ENCODE measurements at places on chromosomes 7 and 10. TPM values are rescaled to one million over a fixed set of nuclear protein-coding genes. Genes with fewer than 3 reads are reported as not detected.

CADPS2 gene
- 51.3 TPM for polyA plus RNA-seq

TRIM50 gene
- 0.32 TPM for polyA plus RNA-seq

PYROXD2 gene
- 22.3 TPM for polyA plus RNA-seq

PAX4 gene
- polyA plus RNA-seq = not detected

CXCL12 gene
- 417 TPM for polyA plus RNA-seq

PTF1A gene
- polyA plus RNA-seq = not detected

HECW1 gene
- polyA plus RNA-seq = 9.4 TPM

GIMAP2 gene
- 7.2 TPM for polyA plus RNA-seq

ZRANB1 gene
- 31.8 TPM for polyA plus RNA-seq

MYH16 gene
- 0.20 TPM for polyA plus RNA-seq

INPP5A gene
- polyA plus RNA-seq = 31.3 TPM

GLI3 gene
- polyA plus RNA-seq = 18.9 TPM

ANKRD30A gene
- not detected for polyA plus RNA-seq

CABCOCO1 gene
- polyA plus RNA-seq = 2.8 TPM

DGKI gene
- 1.6 TPM for polyA plus RNA-seq

SLC26A4 gene
- polyA plus RNA-seq = 3.7 TPM

LRRC4 gene
- 5.8 TPM for polyA plus RNA-seq

CYP3A7 gene
- 1.2 TPM for polyA plus RNA-seq

HSPA12A gene
- polyA plus RNA-seq = 51.3 TPM

PRR15 gene
- 2.6 TPM for polyA plus RNA-seq

XPNPEP1 gene
- 97.9 TPM for polyA plus RNA-seq

CPA4 gene
- polyA plus RNA-seq = 0.55 TPM

MET gene
- 52.6 TPM for polyA plus RNA-seq

PODXL gene
- polyA plus RNA-seq = 786 TPM

GIMAP1 gene
- 2.4 TPM for polyA plus RNA-seq

CACNA2D1 gene
- 33.9 TPM for polyA plus RNA-seq

BRAT1 gene
- 23.2 TPM for polyA plus RNA-seq

MYO1G gene
- polyA plus RNA-seq = 0.53 TPM

ALDH18A1 gene
- polyA plus RNA-seq = 83.8 TPM

MKX gene
- 0.07 TPM for polyA plus RNA-seq

AGBL3 gene
- polyA plus RNA-seq = 17.1 TPM

SP8 gene
- polyA plus RNA-seq = not detected

HOXA5 gene
- 76.0 TPM for polyA plus RNA-seq

STEAP2 gene
- polyA plus RNA-seq = 22.7 TPM

OPN1SW gene
- 2.2 TPM for polyA plus RNA-seq

TBC1D12 gene
- polyA plus RNA-seq = 21.6 TPM

ZNF736 gene
- polyA plus RNA-seq = 30.6 TPM

SVOPL gene
- polyA plus RNA-seq = 2.9 TPM

CCDC71L gene
- polyA plus RNA-seq = 7.5 TPM

CACUL1 gene
- polyA plus RNA-seq = 43.7 TPM

INHBA gene
- polyA plus RNA-seq = 4.0 TPM

RBP4 gene
- polyA plus RNA-seq = 1.00 TPM
